ENCODE measurements at places on chromosomes 3 and 15.

DNA sequence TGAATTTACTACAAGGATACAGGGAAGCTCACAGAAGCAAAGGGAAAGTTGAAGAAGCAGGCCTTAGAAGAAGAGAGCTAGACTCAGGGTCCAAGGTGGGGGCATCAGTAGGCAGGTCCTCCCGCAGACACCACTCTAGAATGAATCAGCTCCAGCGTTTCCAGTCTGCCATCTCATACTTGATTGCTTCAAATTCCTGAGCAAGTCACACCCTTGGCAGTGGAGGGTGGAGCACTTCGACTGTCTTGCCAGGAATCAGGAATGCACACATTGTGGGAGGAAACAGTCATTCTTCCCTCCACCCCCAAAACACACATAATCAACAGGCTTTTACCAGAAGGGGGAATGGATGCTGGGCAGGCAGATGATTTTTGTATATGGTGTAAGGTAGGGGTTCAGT, 78.5 kb downstream of the CHCHD6 start:
- DNase-seq = peak; percentile 96

- DNase-seq = peak; percentile 51
Observed at GRCh38 chr3:188827576-188827975, 344.2 kb upstream of the TPRG1 start.

GRCh38 chr3:172982736-172983364, 158.2 kb downstream of the SPATA16 start:
- no peak for DNase-seq

DNA sequence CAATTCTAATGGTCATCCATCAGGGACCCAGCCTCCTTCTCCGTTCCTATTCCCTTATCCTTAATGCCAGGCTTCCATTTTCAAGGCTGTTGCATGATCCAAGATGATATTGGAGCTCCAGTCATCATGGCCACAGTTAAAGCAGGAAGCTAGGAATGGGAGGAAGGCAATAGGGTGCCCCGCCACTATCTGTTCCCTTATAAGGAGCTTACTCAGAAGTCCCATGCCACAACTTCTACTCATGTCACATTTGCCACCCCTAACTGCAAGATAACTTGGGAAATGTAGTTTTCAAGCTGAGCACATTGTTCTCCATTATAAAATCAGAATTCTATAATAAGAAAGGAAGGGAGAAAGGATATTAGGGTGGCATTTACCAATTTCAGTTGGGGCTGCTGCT, 38.6 kb upstream of the SPSB4 start:
- DNase-seq = no peak

- no peak for DNase-seq
Observed at GRCh38 chr3:176855901-176856486, 341.3 kb downstream of the TBL1XR1 start.

GRCh38 chr3:123319760-123320159, 118.0 kb downstream of the SEC22A start:
- DNase-seq = no peak

- peak; percentile 43 for DNase-seq
Observed at GRCh38 chr15:64749167-64749566, 26.2 kb downstream of the RBPMS2 start.

DNA sequence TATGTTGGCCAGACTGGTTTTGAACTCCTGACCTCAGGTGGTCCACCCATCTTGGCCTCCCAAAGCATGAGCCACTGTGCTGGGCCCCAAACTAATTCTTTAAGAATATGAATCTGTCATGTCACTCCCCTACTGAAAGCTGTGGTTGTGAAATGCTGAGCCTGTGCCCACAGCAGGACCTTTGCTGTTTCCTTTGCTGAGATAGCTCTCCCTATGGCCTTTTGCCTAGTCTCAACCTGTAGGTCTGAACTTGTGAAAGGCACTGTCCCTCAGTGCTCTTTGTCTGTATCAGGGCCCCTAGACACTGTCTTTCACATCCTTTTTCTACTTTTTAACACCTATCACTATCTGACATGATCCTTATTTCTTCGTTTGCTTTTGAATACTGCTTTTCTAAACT, 62.7 kb upstream of the CCR4 start:
- DNase-seq = no peak

DNA sequence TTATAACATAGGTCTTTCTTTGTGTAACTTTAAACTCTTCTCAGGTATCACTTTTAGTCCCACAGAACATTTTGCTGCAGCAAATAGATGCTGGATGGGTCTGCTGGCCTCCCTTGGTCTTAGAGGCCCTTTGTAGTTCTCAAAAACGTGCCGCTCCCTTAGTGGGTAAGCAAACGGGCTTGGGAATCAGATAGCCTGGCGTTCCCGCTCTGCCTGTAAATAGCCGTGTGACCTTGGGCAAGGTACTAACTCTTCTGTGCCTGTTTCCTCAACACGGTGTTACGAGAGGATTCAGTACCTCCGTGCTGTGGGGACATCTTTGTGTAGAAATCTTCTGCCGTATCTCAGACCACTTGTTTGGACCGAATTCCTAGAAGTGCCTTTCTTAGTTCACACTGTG, 64.4 kb downstream of the DNAJB8 start:
- DNase-seq = no peak

DNA sequence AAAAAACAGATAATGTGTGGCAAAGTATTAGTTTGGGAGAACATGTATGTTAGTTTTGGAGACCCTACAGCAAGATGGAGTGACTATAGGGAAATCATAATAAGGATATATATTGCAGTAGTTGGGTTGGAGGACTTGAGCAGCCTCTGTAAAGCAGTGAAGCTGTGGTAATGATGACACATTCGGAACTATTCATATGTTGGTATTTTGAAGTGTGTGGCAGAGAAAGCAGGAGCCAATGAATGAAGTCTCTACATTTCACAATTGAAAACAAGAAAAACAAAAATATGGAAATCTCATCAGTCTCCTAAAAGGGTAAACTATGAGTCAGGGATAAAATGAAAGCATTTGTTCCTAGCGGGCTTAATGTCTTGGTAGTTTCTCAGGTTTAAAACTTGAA, 645.9 kb downstream of the OTOL1 start:
- peak; percentile 63 for DNase-seq

GRCh38 chr3:132210476-132211346, 106.5 kb upstream of the ACP3 start:
- DNase-seq = no peak

DNA sequence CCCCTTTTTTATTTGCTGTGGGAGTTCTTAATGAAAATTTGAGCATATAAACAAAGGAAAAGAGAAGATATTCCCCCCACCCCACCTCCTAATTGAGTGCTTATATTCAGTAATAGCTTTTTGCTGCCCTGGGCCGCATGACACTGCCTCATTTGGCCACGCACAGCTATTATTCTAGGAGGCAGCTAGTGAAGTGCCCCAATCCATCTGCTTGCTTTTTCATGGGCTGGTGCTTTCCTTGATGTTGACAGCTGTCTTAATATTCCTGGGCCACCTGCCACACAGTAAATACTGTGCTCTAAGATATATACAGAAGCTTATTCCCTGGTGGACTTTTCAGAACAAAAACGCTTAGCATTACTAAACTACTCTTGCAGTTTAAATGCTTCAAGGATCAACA, 3.8 kb upstream of the CRYBG3 start:
- DNase-seq = no peak

GRCh38 chr3:155504682-155505081, 211.2 kb upstream of the STRIT1 start:
- no peak for DNase-seq

DNA sequence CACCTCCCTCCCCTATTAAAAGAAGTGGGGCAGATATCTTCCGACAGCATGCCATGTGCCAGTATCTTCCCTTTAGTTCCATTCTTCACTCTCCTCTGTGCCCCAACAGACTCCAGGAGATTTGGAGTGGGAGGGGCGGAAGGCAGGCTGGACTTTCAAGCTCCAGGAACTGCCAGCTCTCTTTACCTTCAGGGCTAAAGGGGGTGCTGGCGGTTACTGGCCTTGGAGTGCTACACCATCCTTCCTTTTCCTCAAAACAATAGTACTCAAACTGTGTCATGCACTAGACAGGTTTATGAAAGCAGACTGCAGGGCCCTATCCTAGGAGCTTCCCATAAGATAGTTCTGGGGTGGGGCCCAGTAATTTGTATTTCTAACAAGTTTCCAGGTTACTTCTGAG, 6.0 kb downstream of the LINS1 start:
- no peak for DNase-seq

- peak; percentile 32 for DNase-seq
Observed at GRCh38 chr3:43742920-43743319, 52.2 kb downstream of the ABHD5 start.

DNA sequence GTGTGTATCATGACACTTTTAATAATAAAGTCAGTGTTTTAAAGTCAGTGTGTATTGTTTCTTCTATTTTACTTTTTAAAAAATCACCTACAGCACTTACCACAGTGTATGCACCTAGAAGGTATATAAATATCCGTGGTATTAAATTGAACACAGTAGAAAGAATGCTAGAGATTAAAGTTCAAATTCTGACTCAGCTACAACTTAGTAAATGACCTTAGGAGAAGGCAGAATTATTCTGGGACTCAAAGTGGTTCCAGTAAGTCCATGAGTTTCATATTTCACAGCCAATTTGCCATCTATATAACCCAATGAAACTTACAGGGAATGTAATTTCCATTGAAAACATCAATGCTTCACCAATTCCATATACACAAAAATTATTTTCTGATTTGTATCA, 52.7 kb upstream of the MAP4 start:
- peak; percentile 27 for DNase-seq

DNA sequence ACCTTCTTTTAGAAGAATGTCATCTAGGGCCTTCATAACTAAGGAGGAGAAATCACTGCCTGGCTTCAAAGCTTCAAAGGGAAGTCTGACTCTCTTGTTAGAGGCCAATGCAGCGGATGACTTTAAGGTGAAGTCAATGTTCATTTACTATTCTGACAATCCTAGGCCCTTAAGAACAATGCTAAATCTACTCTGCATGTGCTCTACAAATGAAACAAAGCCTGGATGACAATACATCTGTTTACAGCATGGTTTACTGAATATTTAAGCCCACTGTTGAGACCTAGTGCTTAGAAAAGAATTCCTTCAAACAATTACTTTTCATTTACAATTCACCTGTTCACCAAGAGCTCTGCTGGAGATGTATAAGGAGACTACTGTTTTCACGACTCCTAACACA, 160.4 kb upstream of the EPHA3 start:
- no peak for DNase-seq

DNA sequence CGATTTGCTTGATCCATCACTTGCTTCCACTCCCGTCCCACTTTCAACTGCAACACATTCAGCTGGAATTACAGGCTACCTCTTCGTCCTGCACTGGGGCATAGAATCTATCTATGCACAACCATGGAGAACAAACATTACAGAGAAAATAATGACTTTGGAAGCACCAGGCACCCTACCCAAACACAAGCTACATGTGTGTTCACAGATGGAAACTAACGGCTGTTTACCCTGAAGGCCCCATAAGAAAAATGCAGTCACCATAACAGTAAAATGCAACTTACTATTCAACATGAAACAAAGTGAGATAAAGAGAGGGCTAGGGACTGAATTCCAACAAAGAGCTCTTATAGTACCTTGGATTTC, 496.8 kb downstream of the FOXP1 start:
- no peak for DNase-seq

DNA sequence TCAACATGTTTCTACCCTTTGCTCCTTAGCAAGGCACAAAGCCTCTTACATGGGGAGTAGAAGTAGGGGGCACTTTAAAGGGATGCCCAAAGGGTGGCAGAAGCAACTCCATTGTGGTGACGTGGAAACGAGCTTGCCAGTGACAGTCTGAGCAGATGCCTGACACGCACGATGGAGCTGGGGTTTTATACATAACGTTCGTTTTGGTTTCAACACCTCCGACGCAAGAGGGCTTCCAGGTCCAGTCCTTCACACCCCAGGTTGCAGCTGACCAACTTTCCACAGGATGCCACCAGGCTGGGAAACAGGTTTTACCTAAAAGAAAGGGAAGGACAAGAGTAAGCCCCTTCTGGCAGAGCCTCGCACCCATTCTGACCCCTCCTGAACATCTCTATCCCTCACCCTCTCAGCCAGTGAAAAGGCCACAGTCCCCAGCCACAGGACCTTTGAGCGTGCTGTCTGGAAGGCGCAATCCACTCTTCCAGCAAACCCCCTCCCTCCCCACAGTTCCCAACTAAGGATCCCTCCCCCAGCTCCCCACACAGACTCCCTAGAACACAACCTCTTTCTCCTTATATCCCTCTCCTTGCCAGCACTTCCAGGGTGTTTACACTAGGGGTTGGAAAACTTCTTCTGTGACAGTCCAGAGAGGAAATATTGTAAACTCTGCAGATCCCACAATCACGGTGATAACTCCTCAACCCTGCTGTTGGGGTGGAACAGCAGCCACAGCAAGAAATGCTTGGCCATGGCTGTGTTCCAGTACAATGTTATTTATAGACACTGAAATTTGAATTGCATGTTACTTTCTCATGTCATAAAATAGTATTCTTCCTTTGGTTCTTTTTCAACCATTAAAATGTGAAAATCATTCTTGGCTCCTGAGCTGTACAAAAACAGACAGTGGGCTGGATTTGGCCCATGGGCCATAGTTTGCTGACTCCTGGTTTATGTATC, 36.2 kb downstream of the FAM174B start:
- DNase-seq = peak; percentile 82

DNA sequence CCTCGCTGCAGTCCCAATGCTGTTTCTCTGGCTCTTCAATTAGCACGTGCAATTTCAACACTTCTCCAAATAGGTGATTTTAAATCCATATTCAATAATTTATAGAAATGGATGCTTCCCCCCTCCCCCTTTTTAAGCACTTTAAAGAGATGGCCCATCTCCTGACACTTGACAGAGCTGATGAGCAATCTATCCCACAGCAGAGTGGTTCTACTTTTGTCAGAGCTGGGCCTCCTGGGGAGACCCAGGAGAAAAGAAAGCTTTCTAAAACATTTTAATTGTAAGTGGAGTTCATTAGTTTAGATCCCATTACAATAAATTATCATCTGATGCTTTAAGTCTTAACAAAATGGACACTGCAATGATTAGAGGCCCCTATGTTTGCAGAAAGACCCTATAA, 127.7 kb downstream of the SHQ1 start:
- no peak for DNase-seq

DNA sequence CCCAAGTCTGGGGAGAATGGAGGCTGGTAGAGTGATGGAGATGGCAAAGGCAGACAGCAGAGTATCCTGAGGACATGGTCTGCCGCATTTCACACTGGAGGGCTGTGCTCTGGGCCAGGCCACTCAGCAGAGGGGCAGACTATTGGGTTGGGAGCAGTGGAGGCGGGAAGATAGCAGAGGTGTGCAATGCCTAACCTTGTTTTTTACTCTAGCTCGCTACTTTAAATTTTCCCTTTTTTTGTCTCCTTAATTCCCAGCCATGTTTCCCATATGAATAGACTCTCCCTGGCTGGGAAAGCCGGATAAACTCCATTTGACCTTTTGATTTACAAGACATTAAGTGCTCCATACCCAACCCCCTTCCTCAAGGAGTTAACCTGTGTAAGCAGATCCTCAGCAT, 33.5 kb upstream of the ST6GAL1 start:
- no peak for DNase-seq

GRCh38 chr15:26620528-26621458, 152.1 kb downstream of the GABRB3 start:
- peak; percentile 15 for DNase-seq

- peak; percentile 19 for DNase-seq
Observed at GRCh38 chr15:78365917-78366316, 25.8 kb downstream of the CRABP1 start.

- no peak for DNase-seq
Observed at GRCh38 chr3:126473292-126474168, 2.2 kb downstream of the ZXDC start.

- no peak for DNase-seq
Observed at GRCh38 chr3:22495241-22495640, 707.9 kb upstream of the UBE2E2 start.

All from fibroblast of skin of right quadriceps (primary cell).